ENCODE measurements at places on chromosomes 12 and 14. TPM values are rescaled to one million over a fixed set of nuclear protein-coding genes. Genes with fewer than 3 reads are reported as not detected.

DNA sequence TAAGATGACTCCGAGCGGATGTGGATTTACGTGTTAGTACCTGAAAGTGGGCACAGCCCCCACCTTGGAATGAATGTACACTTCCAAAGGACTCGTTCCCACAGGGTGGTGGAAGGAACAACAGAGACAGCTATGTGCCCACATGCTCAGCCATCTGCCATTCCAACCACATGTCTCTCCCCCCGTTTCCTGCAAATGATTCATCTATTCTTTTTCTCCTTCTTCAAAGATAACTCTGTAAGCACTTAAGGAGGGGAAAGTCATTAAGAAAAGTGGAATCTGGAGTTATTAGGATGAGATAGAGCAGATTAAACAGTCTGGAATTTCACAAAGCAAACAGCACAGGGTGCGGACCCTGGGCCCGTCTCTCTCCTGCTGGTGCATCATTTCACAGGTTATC is 18.5 kb upstream of the DUSP6 start:
- DNase-seq, result peak; percentile 100

GRCh38 chr12:29053567-29053966 is 95.5 kb upstream of the FAR2 start:
- no peak for DNase-seq

GRCh38 chr12:113134071-113134470 is 1.5 kb downstream of the RASAL1 start:
- no peak for DNase-seq

- no peak for DNase-seq
Measured at GRCh38 chr12:123526542-123527080, 6.9 kb downstream of the RILPL1 start.

DNA sequence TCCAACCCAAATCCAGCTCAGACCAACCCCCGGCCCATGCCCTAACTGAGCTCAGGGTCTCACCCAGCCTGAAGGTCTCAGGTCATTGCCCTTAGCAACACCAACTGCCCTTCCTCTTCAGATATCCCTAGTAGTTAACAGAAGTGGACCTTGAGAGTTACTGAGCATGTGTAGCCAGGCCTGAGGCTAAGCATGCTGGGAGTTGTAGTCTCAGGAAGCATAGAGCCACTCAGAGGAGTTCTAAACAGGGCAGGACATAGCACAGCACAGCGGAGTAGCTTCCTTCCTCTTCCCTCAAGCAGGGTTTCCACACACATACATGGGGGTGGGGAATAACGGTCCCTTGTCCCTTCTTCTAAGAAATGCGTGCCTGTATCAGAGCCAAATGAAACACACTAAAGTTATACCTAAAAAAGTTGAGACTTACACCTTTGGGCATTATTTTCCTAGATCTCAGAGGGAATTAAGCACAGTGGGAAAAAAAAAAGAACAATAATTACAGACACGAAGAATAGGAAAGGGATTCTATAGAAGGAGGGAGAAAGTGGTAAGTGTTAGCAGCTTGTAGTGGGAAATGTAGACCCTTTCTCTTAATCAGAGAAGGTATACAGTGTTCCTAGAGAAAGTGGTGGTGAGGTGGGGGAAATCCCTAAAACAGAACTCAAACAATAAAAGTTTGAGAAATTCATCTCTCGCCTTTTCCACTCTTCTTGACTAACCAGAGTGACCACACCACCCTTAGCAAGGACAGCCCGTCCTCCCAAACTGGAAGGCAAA is 4.4 kb downstream of the KMT2D start:
- DNase-seq, result peak; percentile 80

- DNase-seq, result peak; percentile 73
Measured at GRCh38 chr12:89016970-89017778, 335.1 kb downstream of the DUSP6 start.

- peak; percentile 99 for DNase-seq
Measured at GRCh38 chr14:34035177-34035933, 84.5 kb upstream of the EGLN3 start.

Gene ITPK1
- total RNA-seq, result 39.8 TPM

All from bronchial epithelial cell (primary cell).